Lung (tissue), 17 donors: ENCODE measurements at places on chromosomes 2 and 18.

- DNase-seq: no peak
These were observed 323.3 kb upstream of the ZNF521 start for GRCh38 chr18:25675123-25675850.

DNA sequence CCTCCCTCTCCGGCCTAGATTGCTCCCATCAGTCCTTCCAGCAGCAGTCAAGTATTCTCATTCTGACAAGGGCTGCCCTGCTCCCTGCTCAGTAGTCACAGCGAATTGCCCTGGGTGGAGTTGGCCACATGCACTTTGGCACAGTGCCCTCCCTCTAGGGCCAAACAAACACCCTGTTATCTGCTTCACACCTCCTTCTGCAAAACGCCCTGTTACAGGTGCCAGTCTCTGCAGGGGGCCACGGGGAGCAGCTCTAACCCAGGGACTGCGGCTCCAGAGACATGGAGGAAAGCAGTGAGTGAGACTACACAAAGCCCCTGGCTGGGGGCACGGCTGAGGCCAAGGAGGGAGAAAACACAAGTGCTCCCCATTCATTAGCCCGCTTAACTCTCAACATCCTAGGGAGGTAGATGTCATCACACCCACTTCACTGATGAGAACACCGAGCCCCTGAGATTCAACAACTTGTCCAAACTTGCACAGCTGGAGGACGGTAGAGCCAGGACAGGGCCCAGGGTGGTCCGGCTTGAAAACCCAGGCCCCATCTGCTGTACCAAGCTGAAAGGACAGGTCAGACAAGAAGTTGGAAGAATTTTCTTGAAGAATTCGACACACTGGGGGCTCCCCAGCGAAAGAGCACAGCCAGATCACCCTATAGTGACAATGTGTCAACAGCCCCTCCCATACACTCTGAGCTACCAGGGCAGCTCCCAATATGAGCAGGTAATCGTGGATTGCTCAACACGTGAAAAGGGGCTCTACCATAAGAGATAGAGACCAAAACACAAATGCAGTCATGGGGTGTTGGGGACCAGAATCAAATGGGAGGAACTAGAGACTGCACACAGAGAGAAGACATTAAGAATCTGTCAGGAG, 8.7 kb upstream of the TFCP2L1 start:
- no peak for DNase-seq

DNA sequence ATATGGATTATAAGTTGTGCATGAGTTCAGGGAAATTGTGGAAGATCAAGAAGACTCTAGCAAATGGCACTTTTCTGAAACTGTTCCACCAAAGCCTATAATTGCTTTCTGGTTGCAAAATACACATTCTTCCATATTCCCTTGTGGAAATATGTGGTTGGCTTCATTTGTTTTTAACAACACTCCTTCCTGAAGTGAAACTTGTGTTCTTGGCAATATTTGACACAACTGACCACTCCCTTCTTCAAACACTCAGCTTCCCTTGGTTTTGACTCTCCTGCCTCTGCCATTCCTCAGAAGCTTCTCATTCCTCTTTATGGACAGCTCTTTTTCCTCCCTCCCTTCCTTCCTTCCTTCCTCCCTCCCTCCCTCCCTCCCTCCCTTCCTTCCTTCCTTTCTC, 192.3 kb downstream of the PMAIP1 start:
- no peak for DNase-seq

DNA sequence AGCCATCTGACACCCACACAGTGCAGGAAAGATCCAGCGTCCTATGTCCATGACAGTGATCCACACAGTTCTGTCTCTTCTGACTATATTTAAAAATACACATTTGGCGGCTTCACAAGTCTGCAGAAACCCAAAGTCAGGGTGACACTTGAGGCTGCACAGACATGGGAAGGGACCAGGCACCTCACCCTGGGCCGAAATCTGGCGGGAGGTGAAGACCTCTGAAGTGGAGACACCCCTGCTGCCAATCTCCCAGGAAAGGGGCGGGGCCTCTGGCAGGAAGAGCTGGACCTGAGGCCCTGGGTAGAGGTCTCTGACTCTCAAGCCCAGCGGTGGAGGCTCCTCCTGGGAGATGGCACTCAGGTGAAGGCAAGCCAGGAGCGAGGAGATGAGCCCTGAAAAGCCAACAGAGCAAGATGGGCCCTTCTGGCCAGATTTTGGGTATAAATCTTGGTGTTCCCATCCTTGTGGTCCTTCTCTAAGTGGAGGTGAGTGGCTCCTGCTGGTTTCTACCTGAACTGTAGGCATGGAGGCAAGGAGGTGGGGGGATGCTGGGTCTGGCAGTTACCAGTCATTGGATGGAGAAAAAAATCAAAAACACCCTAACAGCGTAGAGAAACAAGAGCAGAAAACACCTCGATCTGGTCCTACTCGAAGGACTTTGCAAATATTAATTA, 248.4 kb downstream of the HDAC4 start:
- no peak for DNase-seq

- DNase-seq: peak; percentile 2
These were observed 1023.2 kb downstream of the BCL11A start for GRCh38 chr2:59530258-59530657.

DNA sequence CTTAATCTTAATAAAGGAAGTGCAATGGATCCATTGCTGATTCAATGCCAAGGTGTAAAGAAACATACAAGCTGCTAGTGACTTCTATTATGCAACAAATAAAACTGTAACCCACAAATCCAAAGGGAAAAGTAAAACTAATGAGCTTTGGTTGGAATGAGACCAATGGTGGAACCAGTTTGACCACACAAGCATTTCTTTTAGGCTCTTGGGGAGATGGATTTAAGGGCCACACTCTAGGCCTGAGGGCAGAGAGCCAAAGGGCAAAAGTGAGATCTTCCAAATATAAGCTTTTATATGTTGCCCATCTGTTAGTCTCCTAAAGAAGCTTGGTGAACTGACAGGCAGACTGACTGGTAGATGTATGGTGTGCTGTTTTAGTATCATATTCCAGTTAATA, 41.5 kb upstream of the MMADHC start:
- peak; percentile 54 for DNase-seq

DNA sequence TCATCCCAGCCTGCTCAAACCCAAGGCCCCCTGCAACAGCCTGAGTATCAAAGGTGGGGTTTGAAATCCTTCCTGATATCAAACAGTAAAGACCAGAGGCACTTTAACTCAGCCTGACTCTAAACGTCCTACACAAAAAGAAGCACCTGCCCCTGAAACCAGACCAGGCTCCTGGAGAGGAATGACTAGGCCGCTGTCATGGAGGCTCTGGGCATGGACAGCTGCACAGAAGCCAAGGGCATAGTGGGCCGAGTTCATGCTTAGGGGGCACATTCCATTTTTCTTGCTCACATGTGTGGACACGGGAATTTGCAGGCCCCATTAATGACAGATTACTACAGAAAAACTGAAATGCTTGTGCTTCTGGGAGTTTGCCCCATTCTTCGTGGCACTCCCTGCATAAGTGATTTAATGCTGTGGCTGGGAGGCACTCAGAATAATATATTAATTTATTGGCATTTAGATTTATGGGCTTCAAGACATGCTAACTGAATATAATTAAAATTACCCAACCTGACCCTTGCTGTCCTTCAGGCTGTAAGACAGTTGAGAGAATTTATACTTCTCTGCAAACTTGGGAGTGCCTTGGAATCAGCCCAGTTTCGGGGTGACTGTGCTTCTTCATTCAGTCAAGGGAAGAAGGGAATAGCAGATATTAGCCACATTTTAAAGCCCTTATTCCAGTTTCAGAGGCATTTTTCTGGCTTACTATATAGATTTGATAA, 105.5 kb downstream of the GYPC start:
- DNase-seq: no peak

- peak; percentile 53 for DNase-seq
These were observed 108.2 kb upstream of the CAPN13 start for GRCh38 chr2:30915486-30915885.

- DNase-seq: no peak
These were observed 126.6 kb downstream of the UBE2E3 start for GRCh38 chr2:181106789-181107627.

GRCh38 chr2:175842996-175843395, 159.1 kb downstream of the LNPK start:
- no peak for DNase-seq

- DNase-seq: no peak
These were observed 112.4 kb downstream of the CDK15 start for GRCh38 chr2:201918616-201919307.

GRCh38 chr18:43592269-43592668, 315.0 kb upstream of the SYT4 start:
- no peak for DNase-seq

DNA sequence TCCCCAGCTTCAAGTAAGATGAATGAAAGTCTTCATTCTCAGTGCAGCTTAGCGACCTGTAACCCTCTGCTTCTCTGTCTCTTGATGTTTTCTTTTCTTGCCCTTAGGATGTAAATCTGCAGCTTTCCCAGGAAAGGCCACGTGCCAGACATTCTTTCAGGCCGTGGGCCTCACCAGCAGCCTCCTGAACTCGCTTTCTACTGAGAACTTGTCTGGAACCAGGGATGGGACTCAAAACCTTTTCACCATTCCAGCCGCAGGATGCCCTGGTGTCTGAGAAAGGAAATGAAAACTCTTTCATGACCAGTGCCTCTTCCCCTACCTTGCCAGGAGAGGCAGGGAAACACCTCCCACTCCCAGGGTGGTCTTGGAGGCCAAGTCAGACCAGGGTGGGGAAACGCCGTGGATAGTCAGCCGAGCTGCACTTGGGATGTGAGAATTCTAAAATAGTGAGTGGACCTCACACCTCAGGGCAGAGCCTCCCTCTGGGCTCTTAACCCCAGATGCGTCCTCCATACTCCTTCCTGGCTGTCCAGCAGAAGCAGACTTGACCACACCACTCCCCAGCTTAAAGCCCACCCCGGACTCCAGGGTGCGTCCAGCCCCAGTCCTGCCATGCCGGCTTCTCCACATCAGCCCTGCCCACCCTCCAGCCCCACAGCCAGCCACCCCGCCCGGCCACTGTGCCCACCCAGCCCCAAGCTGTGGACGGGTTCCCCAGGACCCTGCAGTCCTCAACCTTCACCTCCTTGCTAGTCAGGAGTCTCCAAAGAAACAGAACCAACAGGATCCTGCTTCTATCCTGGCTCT, 115.5 kb downstream of the TWIST2 start:
- no peak for DNase-seq

- no peak for DNase-seq
These were observed 24.0 kb downstream of the C2orf49 start for GRCh38 chr2:105361102-105361889.

DNA sequence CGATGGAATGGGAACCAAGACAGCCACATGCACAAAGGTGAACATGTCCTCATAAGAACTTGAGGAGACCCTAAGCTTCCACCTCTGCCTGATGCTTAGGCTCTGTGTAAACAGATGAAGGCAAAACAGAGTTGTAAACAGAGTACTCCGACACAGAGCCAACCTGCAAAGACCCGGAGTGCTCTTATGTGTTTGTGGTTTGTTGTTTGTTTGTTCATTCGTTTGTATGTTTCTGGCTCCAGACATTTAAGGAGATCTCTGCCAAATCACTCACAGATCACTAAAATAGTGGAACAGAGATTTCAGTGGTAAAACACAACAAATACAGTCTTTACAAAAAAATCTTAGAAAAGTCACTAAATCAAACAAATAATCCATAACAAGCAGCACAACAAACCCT, 294.9 kb downstream of the EIPR1 start:
- DNase-seq: no peak

DNA sequence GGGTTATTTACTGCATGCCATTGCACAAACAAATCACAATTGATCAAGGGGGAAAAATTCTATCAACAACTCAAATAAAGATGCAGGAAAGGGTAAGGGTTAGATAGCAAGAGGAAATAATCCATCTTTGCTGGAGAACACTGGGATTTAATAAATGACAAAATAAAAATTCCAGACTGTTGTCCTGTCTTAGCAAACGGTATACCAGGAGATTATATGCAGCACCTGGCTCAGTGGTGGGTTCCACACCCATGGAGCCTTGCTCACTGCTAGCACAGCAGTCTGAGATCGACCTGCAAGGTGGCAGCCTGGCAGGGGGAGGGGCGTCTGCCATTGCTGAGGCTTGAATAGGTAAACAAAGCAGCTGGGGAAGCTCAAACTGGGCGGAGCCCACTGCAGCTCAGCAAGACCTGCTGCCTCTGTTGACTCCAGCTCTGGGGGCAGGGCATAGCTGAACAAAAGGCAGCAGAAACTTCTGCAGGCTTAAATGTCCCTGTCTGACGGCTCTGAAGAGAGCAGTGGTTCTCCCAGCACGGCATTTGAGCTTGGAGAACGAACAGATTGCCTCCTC, 296.5 kb upstream of the THSD7B start:
- DNase-seq: no peak

DNA sequence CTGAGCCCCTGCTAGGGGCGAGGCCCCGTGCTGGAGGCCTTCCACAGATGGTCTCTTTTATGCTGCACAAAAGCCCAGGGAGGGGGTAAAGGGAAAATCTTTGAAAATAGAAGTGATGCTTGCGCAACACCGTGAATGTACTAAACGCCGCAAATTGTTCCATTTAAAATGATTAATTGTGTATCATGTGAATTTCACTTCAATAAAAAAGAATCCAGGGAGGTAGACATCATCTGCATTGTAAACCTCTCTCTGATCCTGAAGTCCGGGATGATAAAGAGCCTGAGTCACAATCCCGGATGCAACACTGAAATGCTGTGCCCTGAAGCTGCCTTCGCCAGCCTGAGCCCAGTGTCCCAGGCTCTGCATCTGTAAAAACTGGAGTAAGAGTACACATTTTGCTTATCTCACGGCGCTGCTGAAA, 107.7 kb upstream of the PPP1CB start:
- peak; percentile 80 for DNase-seq

GRCh38 chr2:79846878-79847277, 334.0 kb downstream of the CTNNA2 start:
- no peak for DNase-seq

GRCh38 chr2:15912203-15912602, 28.1 kb upstream of the MYCN start:
- peak; percentile 60 for DNase-seq

DNA sequence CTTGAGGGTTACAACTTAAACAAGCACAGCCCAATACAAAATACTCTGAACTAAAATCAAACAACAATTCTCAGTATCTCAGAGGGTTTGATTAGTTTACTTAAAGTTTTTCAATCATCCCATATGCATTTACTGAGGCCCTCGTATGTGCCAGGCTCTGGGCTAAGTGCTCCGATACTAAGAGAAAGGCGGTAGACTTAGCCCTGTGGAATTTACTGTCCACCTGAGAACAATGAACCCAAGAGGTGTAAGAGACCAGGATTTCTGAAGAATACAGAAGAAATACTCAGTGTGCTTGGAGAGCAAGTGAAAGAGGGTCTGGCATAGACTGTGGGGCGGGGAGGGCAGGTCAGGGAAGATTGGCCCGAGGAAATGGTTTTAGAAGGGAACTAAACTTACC, 25.1 kb upstream of the SCYGR1 start:
- DNase-seq: no peak

DNA sequence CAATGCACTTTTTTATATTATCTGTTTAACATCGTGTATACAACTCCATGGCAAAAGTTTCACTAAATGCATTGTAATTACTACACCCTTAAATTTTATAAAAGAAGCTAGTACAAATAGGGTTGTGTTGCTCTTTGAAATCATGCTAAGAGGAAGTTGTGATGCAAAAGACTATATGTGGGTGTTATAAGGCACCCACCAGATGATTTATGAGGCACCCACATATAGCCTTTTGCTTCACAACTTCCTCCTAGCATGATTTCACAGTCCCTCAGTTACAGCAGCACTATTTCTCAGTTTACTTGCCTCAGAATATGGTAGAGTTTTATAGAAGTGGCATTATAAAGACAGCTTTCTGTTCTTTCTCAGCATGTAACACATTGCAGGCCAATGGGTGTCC, 277.3 kb upstream of the DOK6 start:
- DNase-seq: no peak
